ENCODE measurements at places on chromosomes 12 and 14.

DNA sequence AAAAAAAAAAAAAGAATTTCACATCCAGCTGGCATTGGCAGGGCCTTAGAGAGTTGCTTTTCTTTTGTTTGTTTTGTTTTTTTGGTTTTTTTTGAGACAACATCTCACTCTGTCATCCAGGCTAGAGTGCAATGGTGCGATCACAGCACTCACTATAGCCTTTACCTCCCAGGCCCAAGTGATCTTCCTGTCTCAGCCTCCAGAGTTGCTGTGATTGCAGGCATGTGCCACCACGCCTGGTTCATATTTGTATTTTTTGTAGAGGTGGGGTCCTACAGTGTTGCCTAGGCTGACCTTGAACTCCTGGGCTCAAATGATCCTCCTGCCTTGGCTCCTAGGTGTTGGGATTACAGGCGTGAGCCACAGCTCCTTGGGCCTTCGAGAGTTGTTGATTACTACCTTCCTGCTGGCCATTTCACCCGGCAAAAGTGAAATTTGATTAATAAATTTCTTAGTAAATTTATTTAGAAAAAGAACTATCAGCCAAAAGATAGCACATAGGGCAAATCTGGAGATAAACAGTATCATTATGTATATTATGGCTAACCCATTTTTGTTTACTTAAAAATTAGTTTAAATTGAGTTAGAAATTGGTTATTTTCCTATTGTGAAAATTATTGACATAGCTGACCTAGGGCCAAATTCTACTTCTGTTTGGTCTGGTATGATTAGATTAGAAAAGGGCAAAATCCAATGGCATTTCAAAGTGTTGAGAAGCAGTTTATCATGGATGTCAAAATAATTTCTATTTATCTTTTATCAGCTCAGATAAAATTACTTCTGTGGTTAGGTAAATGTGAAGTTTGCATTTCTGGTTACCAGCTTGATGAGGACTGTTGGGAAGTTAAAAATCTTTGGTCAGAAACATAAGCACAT lies 12.6 kb downstream of the ACTR6 start:
- no peak for DNase-seq

GRCh38 chr12:26101350-26101734 lies 23.5 kb downstream of the BHLHE41 start:
- no peak for DNase-seq

- DNase-seq, result no peak
Observed at GRCh38 chr12:59097876-59098275, 177.6 kb upstream of the LRIG3 start.

- no peak for DNase-seq
Observed at GRCh38 chr12:57055824-57056223, 5.9 kb upstream of the MYO1A start.

GRCh38 chr14:58755031-58755925 lies 117.5 kb downstream of the DACT1 start:
- DNase-seq, result no peak

- no peak for DNase-seq
Observed at GRCh38 chr12:14931791-14932560, 6.4 kb downstream of the ERP27 start.

DNA sequence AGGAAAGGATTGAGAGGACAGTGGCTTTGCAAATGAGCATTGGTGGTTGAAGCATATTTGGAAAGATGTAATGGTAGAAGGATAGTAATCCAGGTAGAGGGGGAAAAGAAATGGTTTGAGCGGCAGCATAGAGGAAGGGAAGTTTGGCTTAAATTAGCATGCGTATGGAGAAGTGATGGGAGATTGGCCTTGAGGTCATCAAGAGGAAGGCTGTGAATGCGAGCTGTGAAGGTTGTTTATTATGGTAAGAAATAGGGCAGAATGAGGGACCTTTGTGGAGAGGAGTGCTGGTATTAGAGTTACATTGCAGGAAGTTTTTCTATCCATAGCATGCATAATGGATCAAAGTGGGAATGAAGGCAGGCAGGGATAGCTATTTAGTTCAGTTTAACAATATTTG lies 162.1 kb downstream of the TMTC2 start:
- no peak for DNase-seq

- no peak for DNase-seq
Observed at GRCh38 chr12:45339035-45339434, 123.1 kb downstream of the ANO6 start.

- no peak for DNase-seq
Observed at GRCh38 chr14:68767248-68767645, 25.6 kb downstream of the ZFP36L1 start.

- no peak for DNase-seq
Observed at GRCh38 chr14:36027354-36027753, 149.2 kb downstream of the PTCSC3 start.

GRCh38 chr12:12428961-12429657 lies 72.2 kb downstream of the BORCS5 start:
- DNase-seq, result no peak

DNA sequence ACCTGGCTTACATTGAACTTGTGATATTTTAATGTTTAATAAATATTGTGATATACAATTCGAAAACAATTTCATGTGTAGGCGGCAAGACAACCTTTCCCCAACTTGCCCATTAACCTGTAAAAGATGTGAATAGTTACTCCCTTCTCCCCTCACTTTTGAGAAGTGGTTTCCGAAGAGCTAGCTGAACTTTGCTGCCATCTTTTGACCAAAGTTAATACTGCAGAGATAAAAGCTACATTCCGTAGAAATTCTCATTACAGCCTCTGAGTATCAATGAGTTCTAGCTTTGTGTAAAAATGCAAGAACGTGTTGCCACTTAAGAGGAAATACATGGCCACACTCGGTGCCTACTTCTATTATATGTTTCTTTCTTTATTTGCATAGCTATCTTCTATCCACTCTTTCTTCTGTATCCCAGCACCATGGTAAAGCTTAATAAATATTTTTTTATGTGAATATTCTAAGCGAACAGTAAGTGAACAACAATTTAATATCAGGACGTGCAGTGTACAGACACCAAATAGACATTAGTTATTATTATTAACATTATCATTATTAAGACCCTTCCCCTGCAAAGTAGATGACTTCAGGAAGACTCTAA lies 105.1 kb upstream of the TMEM260 start:
- no peak for DNase-seq

Measured in activated CD4-positive, CD25-positive, alpha-beta regulatory T cell (primary cell).